ENCODE measurements at places on chromosomes 13 and 19. TPM values are rescaled to one million over a fixed set of nuclear protein-coding genes. Genes with fewer than 3 reads are reported as not detected.

Gene TINCR
- 0.19 TPM for polyA plus RNA-seq

DNA sequence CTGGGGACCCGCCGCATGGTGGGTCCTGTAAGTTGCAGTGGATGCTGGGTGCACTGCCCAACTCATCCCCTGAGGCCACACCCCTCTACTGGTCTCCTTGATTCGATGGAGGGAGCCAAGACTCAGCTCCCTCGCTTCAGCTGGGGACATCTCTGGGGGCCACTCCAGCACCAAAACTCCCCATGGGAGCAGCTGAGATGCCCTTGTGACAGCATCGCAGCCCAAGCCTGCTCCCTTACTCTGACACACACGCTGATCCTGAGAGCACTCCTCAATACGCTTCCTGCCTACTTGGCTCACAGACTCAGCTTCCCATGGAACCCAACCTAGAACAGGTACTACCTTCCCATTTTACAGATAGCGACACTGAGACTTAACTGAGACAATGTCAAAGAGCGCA, 56.2 kb downstream of the PEPD start:
- no peak for DNase-seq

DNA sequence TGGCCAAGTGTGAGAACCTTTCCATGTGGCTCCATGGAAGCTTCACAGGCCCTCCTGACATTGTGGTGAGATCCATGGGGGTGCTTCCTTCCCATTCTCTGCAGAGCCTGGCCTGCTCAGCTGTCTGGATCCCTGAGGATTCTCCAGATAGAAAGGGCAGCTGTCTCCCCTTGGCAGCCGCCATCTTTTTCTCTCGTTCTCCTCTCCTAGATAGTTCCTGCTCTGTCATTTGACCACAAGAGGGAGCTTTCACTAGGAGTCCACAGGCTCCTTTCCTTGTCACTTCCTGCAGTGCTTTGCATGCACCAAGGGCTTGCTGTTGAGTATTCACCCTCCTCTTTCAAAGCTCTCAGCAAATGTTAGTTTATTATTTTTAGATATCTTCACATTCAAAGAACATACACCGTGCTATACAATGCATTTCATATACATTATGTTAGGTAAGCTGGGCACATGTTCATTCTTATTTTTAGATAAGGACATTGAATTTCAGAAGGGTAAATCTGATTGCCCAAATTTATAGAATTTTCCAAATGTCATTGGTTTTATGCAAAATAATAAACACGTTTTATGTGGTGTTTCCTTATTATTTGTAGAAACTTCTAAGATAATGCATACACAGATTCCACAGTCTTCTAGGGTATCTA, 133.2 kb downstream of the FRY start:
- DNase-seq: peak; percentile 54

- no peak for DNase-seq
Measured at GRCh38 chr13:24925318-24926231, 161.6 kb downstream of the RNF17 start.

- DNase-seq: peak; percentile 57
Measured at GRCh38 chr19:51549533-51550324, 18.3 kb upstream of the SIGLEC6 start.

- no peak for DNase-seq
Measured at GRCh38 chr13:96662036-96662435, 332.2 kb downstream of the OXGR1 start.

DNA sequence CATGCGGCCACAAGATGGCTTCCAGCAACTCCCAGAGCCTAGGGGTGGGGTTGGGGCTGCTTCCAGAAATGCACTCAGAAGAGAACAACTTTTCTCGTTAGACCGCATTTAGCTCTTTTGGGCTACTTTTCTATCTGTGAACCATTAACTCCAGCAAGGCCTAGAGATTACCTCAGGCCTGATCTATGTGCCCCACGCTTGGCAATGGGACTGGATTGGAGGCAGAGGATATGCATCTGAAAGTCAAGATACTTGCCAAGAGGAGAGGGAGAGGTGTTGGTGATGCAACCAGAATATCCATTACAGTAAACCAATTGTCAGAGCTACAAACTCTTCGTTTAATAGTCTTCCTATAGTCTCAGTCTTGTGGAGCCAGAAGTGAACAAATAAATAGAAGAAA, 177.7 kb downstream of the TDRD3 start:
- DNase-seq: no peak

GRCh38 chr13:48908381-48909055, 67.2 kb upstream of the FNDC3A start:
- DNase-seq: no peak

GRCh38 chr19:18339723-18340122, 675 bp upstream of the PGPEP1 start:
- DNase-seq: peak; percentile 64

DNA sequence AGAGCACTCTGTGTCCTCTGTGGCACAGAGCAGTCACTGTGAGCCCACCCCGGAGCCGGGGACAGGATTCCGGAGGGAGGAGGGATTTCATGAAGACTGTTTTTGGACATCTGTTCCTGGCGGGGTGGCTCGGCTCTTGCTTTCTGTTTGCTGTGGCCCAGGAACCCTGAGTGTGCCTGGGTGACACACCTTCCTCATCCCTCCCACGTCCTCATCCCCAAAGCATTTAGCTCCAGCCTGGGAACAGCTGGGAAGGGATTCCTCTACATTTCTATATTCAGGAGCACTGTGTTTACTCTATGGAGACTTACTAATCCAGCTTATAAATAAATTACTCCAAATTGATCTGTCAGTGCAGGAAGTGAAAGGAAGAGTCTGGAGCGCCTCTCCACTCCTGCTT, 97.8 kb upstream of the UBL3 start:
- no peak for DNase-seq

GRCh38 chr19:42367929-42368328, 22.2 kb downstream of the CNFN start:
- no peak for DNase-seq

DNA sequence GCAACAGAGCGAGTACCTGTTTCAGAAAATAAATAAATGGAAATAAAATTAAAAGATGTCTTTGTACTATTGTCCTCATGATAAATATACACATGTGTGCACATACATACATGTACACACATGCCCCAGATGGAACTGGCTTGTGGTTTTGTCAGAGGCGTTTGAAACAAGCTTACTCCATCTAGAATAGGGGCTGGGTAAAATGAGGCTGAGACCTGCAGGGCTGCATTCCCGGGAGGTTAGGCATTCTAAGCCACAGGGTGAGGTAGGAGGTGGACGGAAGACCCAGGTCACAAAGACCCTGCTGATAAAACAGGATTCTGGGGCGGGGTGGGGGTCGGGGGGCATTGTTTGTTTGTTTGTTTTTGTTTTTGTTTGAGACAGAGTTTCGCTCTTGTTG, 8.1 kb upstream of the SIN3B start:
- no peak for DNase-seq

DNA sequence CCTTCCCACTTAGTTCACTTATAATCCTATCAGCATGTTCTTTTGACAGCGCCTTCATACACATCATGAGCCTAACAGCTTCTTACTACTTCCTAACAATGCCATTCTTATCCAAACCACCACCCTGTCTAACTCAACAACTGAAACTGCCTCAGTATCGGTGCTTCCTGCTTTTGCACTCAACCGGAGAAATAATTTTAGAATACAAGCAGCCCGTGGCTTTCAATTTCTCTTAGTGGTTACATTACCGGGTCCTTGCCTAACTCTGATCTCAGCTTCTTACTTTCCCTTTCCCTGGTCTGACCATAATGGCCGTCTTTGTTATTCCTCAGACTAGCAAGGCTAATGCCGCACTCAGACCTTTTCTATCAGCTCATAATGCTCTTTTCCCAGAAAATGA, 17.0 kb downstream of the ZFP82 start:
- no peak for DNase-seq

DNA sequence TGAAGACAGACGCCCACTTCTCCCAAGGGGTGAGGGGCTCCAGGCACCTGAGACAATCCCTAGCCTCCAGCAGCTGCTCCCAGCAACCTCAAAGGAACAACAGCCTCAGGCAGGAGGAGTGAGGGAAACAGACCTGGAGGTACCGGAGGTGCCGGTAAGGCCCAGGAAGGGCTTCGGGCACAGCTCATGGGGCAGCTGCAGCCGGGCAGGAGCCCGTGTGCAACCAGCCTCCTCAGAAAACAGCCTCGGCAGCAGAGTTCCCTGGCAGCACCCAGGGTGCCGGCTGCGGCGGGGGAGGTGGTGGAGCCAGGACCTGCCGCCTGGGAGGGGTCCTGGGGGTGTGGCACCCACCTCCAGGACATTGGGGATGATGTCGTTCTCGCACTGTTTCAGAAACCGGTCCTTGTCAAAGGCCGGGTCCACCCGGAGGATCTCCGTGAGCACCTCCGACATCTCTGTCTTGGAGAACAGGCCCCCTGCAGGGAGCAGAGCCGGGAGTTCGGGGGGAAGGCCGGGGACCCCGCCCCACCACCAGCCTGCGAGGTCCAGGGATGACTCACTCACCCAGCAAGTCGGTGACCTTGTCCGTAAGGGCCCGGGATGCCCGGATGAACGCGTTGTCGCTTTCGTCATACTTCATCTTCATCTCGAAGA, 6.5 kb upstream of the CTXN1 start:
- no peak for DNase-seq

Gene GPR4
- polyA plus RNA-seq: not detected

DNA sequence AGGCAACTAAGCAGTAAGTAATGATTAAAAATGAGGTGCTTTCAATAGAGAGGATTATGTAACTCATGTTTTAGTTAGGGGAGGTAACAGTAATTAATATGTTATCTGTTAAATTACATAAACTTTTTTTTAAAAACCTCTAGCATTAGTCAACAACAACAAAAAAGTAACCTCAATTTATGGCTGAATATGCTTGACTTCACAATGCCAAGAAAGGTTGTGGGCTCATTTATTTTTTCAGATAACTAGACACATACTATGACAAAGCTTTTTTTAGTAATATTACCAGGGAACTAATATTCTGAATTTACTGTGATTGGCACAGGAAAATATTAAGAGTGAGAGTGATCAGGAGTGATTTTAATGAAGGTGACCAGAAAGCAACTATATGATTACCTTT, 54.9 kb downstream of the KCNRG start:
- no peak for DNase-seq

- no peak for DNase-seq
Measured at GRCh38 chr13:75073786-75074185, 408.2 kb downstream of the TBC1D4 start.

GRCh38 chr13:106530980-106531481, 4.4 kb downstream of the EFNB2 start:
- no peak for DNase-seq

GRCh38 chr13:40391788-40392187, 274.7 kb downstream of the FOXO1 start:
- no peak for DNase-seq

- DNase-seq: no peak
Measured at GRCh38 chr13:94657167-94657566, 55.2 kb downstream of the SOX21 start.

DNA sequence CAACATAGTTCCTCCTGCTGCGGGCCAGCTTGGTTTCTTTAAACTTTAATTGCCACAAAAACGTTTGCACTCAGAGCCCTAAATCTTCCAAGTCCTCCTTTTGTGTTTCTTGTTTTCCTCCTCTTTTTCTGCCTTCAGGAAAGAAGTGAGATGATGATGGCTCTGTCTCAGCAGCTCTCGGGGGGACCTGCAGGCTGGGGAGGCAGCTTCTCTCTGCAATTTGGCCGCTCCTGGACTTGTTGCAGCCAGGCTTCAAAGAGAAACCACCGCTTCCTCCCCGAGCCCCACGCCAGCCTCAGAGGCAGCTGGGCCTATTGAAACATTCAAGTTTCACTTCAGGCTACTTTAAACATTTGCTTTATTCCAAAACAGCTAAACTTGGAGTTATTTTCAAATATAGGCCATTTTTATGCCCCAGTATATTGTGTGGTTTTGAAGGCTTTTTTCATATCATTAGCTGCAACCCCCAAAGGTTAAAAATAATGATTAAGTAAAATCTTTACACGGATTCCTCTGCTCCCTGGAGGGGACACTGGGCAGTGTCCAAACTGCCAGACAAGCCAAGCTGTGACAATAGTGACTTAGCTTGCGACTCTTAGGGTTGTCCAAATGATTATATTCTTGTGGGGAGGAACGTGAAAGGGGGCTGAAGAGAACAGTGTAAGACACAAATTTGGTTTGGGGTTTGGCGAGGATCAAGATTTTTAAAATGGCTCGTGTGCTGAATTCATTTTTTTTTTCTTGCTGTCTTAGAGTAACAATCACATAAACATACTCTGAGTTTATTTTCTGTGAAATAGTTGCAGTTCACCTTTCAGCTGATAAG, 330.8 kb downstream of the DLEU7 start:
- no peak for DNase-seq
